ENCODE measurements at places on chromosomes 5 and 9. TPM values are rescaled to one million over a fixed set of nuclear protein-coding genes. Genes with fewer than 3 reads are reported as not detected.

Gene F2RL1
- 7.5 TPM for total RNA-seq

Gene SPATA31A3
- total RNA-seq: not detected

Gene PCDHGB2
- 5.9 TPM for total RNA-seq

Gene SLC4A9
- not detected for total RNA-seq

Gene PLEKHG4B
- total RNA-seq: not detected

Gene PKD2L2
- not detected for total RNA-seq

Gene SH3GLB2
- 38.2 TPM for total RNA-seq

Gene PCDHGB4
- 20.1 TPM for total RNA-seq

Gene ETF1
- total RNA-seq: 99.9 TPM

Gene PRRC1
- 55.0 TPM for total RNA-seq

Gene MARVELD2
- total RNA-seq: 1.3 TPM
